ENCODE measurements at places on chromosomes 2 and 18.

GRCh38 chr2:73931531-73932500 is 5.1 kb downstream of the DGUOK start:
- DNase-seq = no peak

GRCh38 chr2:99960291-99960690 is 182.1 kb downstream of the AFF3 start:
- DNase-seq = peak; percentile 44

DNA sequence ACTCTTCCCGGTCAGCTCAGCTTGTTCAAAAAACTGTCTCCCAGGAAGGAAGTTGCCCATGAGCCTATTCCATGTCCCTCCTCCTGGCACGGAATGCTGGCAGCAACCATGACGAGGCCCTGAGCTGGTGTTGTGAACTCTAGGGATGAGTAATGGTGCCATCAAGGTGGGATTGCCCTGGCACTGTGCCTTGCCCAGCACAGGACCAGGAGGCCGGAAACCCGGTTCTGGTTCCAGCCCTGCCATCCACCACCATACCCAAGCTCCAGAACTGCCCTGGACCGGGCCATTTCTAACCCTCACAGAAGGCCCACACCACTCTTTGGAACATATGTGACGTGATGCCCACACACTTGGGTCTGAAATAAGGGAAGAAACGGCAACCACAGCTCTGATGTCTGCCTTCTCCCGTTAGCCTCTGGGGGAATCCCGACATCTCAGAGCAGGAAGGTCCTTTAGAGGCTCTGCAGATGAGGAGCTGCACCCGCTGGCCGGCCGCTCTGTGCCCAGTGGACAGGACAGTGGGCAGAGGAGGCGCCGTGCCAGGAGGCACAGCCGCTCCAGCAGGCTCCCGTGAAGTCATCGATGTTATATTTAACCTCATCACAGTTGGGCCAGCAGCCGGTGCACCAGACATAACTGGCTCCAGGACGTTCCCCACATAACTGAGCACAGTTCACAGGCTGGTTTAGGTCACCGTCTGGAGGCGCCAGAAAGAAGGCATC is 462.1 kb upstream of the ID2 start:
- no peak for DNase-seq

GRCh38 chr2:186726938-186727337 is 33.1 kb downstream of the FAM171B start:
- no peak for DNase-seq
